H9 (cell line): ENCODE measurements at places on chromosomes 11 and 22.
A peak's percentile ranks its signal among the peaks of the same experiment; 100 is the strongest.

GRCh38 chr11:1041936-1042608, 5.6 kb upstream of the MUC6 start:
- DNase-seq = no peak

DNA sequence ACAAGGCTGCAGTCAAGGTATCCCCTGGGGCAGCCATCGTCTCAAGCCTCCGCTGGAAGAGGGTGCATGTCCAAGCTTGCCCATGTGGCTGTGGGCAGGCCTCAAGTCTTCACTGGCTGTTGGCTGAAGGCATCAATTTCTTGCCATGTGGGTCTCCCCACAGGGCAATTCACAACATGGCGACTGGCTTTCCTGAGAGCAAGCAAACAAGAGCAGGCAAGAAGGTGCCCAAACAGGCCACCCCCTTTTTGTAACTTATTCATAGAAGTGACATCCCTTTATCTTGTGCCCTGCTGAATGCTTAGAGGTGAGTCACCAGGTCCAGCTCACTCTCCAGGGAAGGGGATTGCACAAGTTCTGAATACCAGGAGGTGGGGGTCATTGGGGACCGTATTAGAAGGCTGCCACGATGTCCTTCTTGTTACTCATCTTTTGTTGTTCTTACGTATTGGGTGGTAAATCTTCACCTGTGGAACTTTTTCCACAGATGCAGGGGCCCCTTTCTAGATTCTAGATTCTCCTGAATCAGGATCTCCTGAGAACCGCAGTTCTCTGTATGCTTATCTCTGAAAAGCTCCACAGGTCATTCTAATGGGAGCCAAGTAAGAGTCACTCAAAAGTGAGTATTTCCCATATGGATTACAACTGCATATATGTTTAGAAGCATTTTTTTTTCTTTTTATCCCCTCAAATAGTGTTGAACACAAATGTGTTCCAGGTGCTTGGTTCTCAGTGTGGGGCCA, 44.2 kb upstream of the MICAL2 start:
- DNase-seq = no peak

GRCh38 chr22:21020802-21021429, 6.0 kb downstream of the P2RX6 start:
- DNase-seq = peak; percentile 74

GRCh38 chr22:46557736-46558480, 20.5 kb upstream of the CELSR1 start:
- no peak for DNase-seq

DNA sequence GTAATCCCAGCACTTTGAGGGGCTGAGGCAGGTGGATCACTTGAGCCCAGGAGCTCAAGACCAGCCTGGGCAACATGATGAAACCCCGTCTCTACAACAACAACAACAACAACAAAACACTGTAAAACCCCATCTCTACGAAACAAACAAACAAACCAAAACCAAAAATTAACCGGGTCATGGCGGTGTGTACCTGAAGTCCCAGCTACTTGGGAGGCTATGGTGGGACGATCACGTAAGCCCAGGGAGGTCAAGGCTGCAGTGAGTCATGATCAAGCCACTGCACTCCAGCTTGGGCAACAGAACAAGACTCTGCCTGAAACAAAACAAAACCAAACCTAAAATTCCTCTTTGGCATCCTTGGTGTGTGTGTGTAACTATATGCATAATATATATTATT, 7.0 kb upstream of the POLA2 start:
- no peak for DNase-seq

GRCh38 chr11:60457576-60457975, 1.9 kb downstream of the MS4A1 start:
- DNase-seq = no peak

- no peak for DNase-seq
Measured at GRCh38 chr11:100808904-100809491, 121.9 kb downstream of the ARHGAP42 start.

GRCh38 chr11:13224324-13224723, 53.3 kb upstream of the BMAL1 start:
- DNase-seq = no peak

DNA sequence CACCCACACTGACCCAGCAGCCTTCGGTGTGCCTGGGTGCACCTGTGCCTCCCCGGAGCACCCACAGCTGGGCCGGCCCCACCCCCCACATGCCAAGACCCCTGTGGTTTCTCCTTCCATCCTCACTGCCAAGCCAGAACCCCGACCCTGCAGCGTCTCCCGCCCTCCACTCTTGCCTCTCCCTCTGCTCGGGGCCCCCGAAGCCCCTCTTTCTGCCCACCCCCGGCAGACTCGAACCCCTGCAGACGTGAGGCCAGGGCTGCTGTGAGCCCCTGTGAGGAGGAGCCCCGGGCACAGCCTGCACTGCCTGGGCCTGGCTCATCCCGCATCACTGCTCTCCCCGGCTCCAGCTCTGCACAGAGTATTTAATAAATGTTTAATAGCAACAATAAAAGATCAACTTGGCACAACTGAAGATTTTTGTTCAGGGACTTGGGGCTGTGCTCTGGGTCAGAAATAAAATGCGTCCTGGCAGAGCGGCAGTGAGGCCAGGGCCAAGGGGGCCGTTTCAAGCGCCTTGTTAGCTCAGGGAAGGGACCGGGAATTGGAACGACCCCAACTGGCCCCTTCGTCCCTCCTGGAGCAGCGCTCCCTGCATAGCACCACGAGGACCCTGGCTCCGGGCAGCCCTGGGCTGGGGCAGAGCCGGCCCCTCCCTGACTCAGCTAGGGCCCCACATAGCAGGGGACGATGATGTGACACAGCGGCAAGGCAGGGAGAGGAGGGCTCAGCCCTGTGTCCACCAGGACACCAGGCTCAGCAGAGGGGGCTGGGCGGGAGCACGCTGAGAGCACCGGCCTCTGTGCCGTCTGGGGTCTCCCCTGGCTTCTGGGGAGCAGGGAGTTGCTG, 520.8 kb downstream of the BRD1 start:
- peak; percentile 18 for DNase-seq

DNA sequence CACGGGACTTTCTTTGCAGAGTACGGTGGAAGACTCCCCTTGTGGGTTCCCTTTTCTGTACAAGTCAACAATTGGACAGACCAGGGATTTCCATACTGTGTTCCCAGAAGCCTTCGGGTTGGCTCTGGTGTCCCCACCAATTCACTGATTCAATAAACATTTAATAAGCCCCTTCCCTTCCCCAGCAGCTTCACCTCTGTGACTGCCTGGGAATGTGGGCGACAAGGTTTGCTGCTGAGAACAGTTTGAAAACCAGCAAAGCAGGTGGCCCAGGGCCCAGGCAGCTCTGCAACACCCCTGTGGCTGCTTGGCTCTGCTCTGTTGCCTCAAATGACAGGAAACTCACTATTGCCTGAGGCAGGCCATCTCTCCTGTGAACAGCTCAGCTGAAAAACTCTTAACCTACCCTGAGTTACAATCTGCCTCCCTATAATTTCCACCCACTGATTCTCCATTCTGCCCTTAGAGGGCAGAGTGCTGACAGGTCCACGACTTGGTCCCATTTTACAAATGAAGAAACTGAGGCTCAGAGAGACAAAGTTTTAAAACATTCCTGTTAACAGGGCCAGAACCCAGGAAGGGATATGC, 10.4 kb downstream of the ADORA2A start:
- no peak for DNase-seq

- no peak for DNase-seq
Measured at GRCh38 chr11:32440312-32440908, 5.1 kb upstream of the WT1 start.

DNA sequence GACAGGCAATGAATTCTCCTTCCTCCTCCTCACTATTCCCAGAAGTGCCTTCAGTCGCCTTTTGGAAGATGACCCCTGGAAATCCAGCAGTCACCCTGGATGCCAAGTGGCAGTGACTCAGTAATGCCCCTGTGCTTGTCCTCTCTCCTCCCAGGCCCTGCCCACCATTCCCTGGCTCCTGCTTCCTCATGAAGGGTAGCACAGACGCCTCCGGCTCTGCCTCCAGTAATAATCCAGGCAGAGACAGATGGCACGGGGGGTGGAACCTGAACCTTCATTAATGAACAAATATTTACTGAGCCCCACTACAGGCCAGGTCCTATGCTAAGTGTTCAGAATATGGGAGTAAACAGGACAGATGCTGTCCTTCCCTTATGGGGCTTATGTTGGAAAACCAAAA, 23.2 kb downstream of the SYT13 start:
- DNase-seq = no peak

- no peak for DNase-seq
Measured at GRCh38 chr11:129190087-129190486, 2.0 kb downstream of the ARHGAP32 start.

DNA sequence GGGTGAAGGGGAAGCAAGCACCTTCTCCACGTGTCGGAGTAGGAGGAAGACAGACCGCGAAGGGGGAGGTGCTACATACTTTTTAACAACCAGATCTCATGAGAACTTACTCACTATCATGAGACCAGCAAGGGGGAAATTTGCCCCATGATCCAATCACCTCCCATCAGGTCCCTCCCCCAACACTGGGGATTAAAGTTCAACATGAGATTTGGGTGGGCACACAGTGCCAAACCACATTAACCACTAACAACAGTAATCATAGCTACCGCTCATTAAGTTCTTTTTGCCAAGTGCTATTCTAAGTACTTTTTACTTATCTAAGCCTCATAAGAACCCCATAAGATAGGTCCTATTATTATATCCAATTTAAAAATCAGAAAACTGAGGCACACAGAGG, 450.5 kb upstream of the DDI1 start:
- DNase-seq = no peak

DNA sequence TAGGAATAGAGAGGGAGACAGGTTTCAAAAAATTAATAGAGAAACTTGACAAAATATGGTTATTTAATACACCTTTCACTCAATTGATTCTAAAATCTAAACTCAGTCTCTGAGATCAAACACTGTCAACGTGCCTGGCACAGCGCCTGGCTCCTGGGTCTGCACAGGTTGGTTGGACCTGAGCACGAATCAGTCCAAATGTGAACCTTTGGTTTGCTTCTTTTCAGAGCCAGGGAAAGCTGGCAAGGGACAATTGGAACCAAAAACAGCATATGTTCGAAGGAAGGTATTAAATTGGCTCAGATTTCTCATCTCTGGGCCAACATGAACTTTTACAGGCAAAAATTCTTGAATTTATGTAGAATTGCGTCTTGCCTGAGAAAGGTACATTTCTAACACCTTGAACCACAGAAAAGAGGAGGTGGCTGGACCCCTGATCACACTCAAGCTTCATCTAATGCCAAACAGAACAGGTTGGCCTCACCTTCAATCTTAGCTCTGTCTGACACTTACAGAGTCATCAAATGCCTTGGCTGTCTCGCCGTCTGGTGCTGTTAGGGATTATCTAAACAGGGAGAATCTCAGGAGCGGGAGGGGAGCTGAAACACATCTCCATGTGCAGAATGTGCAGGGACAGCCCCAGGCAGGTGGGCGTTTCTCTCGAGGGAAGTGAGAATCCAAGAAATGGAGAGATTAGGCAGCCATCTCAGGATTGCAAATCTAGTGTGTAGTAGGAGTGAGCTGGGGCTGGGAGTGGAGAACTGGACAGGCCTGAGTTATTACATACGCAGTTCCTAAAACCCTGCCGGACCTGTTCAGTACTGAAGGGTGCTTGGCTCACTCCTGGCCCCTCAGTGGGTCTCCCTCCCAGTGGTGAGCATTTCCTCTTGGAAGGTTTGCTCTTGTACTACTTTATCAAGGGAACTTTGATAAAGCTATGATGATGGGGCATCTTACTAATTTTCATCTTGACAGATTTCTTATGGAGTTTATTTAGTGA, 442.2 kb upstream of the B3GAT1 start:
- DNase-seq = no peak

- peak; percentile 95 for DNase-seq
Measured at GRCh38 chr11:61480994-61481335, 27.6 kb upstream of the LRRC10B start.

GRCh38 chr11:71267807-71268421, 15.5 kb upstream of the SHANK2 start:
- no peak for DNase-seq

GRCh38 chr11:1139441-1140083, 18.2 kb upstream of the MUC5AC start:
- no peak for DNase-seq

GRCh38 chr22:43216738-43217137, 29.8 kb upstream of the TTLL12 start:
- no peak for DNase-seq

GRCh38 chr11:1654388-1655167, 25.0 kb downstream of the KRTAP5-5 start:
- DNase-seq = no peak

- no peak for DNase-seq
Measured at GRCh38 chr11:134038897-134039470, 29.9 kb upstream of the JAM3 start.

GRCh38 chr11:116170526-116171120, 602.2 kb downstream of the BUD13 start:
- peak; percentile 42 for DNase-seq

DNA sequence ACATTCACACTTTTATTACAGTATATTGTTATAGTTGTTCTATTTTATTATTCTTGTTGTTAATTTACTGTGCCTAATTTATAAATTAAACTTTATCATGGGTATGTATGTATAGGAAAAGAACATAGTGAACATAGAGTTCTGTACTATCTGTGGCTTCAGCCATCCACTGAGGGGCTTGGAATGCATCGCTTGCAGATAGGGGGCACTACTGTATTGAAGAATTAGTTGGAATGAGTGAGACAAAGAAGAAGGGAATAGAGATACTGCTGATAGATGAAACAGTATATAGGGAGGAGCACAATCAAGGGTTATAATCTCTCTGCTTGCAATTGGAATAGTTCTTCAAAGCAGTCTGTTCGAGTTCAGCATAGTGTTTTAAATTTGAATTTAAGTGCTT, 432.2 kb downstream of the RAB38 start:
- no peak for DNase-seq

GRCh38 chr11:118572061-118572980, at the start of gene ARCN1:
TSS of gene ARCN1 (plus strand) at chr11:118572409. CDS start at chr11:118572548, 139 bp downstream.
- DNase-seq = peak; percentile 91

DNA sequence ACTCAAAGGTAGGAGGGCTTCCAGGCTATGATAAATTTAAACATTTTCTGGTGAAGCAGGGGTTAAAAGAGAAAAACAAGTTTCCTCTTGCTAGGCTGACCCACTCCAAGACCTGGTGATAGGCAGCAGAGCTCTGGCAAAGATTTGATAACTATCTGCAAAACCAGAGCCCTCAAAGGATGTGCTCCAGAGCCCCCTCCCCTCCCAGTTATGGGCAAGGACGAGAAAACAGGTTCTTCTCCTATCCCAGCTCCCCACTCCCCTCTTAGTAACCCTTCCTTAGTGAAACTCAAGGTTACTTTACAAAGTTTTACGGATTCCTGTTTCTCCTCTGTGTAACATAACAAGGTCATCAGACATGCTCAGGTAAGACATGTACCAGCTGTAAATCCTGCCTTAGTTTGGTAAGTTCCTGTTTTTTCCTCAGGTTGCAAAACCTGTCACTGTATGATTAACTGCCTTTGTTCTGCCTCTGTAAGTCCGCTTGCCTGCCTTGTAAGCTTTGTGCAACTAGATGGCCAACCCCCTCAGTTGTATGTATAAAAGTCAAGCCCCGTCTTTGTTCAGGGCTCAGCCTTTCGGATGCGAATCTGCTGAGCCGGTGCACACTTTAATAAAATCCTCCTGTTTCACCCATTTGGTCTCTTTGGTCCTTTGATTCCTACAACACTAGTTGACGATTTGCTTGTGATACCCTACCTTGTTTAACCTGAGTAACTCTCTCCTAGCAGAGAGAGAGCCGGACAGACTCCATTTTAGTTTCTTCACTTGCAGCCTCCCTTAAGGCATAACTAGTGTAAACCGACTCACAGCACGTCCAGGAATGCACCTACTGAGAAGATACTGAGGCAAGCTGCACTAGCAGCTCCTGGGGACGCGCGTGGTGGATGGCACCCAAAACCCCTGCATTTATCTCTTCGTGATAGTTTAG, 13.9 kb downstream of the APOBEC3H start:
- no peak for DNase-seq
